Pons (tissue), 1 donor: ENCODE measurements at places on chromosomes 2 and 18.

DNA sequence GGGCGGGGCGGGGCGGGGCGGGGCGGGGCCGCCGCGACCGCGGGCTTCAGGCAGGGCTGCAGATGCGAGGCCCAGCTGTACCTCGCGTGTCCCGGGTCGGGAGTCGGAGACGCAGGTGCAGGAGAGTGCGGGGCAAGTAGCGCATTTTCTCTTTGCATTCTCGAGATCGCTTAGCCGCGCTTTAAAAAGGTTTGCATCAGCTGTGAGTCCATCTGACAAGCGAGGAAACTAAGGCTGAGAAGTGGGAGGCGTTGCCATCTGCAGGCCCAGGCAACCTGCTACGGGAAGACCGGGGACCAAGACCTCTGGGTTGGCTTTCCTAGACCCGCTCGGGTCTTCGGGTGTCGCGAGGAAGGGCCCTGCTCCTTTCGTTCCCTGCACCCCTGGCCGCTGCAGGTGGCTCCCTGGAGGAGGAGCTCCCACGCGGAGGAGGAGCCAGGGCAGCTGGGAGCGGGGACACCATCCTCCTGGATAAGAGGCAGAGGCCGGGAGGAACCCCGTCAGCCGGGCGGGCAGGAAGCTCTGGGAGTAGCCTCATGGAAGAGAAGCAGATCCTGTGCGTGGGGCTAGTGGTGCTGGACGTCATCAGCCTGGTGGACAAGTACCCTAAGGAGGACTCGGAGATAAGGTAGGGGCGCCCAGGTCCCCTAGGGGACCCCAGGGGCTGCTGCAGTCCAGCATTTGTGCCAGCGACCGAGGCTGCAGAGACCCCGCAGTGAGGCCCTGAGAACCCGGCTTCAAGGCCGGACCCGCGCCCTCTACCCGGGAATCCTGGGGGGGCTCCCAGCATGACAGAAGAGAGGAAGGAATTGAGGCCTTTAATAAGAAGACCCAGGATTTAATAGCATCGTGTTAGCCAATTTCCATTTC, at the start of gene KHK:
KHK (plus strand) TSS at position 49 of the 870 bp plus-strand sequence; CDS start at position 537, 488 bp downstream.
- no peak for DNase-seq

DNA sequence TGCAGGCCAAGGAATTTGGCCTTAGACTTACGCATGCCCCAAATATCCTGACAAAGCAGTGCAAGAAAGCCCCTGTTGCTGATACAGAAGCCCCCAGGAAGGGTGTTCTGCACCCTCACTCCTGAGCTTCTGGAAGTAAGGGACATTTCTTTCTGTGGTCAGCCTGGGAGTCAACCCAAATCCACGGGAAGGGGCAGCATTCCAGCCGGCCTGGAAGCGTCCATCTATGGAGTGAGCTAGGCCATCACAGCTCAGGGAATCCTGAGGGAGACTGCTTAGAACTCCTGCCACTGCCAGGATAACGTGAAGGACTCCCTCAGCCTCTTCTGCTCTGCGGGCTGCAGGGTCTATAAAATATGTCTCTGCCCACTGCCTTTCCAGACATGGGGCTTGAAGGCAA, 173.9 kb downstream of the ANAPC1 start:
- DNase-seq = no peak

DNA sequence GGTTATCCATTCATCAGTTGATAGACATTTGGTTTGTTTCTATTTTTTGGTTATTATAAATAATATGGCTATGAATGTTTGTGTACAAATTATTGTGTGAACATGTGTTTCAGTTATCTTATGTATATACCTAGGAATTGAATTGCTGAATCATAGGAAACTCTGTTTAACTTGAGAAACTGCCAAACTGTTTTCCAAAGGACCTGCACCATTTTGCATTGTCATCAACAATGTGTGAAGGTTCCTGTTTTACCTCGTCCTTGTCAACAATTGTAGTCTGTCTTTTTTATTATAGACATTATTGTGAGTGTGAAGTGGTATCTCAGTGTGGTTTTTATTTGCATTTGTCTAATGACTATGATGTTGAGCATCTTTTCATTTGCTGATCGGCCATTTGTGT, 17.1 kb downstream of the PDK1 start:
- no peak for DNase-seq

- DNase-seq = no peak
These were observed 89.7 kb downstream of the KCTD1 start for GRCh38 chr18:26458526-26459232.

- peak; percentile 39 for DNase-seq
These were observed 110.0 kb upstream of the EPAS1 start for GRCh38 chr2:46187112-46187618.

DNA sequence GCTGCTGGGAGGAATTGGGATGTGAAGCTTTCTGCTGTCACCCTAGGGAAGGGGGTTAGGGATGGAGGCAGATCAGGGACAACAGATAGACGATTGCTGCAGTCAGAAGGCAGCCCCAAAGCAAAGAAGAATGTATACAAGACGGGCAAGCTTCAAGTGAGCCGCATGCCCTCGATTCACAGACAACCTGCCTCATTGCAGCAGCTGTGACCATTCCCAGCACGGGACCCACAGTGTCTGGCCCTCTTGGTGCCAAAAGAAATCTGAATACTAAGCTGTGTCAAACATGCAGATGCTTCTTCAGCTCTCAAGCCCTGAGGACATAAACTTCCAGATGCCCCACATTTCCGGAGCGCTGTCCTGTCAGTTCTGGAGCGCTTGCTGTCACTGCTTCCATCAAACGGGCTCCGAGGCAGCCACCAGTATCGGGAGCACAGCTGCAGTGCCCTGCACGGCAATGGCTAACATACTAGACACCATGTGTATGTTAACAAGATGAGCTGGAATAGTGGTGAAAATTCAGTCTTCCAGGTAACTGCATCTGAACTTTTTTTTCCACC, 33.8 kb downstream of the PRELID3A start:
- DNase-seq = no peak

DNA sequence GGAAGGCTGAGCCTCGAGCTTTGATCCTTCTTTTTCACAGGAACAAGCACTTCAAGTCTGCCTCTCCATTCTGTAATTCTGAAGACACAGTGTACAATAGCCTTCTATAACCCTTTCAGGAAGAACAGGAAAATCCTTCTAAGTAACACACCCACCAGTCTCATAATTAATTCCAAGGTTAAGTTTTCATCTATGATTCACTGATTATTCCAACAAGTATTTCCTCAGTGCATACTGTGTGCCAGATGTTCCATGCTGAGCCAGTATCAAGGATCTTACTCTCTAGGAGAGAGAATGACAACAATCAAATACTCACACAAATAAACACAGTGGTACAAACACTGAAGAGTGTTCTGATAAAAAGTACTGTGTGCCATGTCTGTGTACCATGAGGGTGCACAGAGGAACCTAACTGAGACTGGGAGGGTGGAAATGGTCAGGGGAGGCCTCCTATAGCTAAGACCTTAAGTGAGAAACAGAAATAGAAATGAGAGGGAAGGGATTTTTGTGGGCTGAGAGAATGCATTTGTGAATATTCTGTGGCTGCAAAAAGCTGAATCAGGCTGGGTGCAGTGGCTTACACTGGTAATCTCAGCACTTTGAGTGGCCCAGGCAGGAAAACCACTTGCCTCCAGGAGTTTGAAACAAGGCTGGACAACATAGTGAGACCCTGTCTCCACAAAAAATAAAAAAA, 7.3 kb upstream of the MTLN start:
- no peak for DNase-seq

DNA sequence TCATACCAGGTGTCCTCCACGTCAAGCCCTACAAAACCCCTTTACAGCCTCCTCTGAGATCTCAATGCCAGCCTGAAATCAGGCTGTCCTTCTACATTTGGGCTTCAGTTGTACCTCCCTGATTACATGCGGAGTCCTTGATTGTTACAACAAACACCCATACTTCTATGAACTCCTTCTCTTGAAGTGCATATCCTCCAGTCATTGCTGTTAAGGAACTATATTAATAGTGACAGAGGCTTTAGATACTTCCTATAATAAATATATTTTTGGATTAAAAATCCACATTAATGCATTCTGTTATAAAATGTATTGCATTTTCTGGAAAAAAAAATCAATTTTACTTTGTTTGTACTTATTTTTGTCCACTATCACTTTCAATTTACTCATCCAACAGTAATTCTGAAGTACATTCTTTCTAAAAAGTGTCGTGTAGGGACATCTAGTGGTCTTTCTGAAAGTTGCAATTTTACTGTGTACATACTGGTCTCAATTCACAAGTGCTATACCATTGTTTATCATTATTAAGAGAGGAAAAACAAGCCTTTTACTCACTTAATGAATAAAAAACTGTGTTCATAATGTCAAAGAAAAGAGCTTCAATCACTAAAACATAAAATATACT, 316.4 kb downstream of the DSEL start:
- DNase-seq = peak; percentile 86

GRCh38 chr2:159004849-159005248, 36.4 kb downstream of the TANC1 start:
- DNase-seq = no peak

DNA sequence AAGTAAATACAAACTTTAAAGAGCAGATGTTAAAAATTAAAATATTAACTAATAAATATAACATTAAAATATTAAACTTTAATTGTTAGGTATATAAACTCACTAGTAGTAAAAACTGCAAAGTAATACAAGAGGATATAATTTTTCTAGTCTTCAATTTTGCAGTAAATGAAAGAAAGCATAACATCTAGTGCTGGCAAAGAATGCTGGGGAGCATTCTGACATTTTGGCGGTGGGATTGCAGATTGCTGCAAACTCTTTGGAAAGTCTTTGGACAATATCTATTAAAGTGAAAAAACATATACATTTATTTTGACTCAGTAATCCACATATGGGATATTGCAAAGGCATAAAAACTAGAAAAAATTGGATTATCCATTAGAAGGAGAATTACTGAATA, 175.0 kb downstream of the GCA start:
- DNase-seq = no peak

GRCh38 chr18:47422524-47422923, 171.1 kb upstream of the SKOR2 start:
- no peak for DNase-seq

- DNase-seq = no peak
These were observed 6.3 kb upstream of the CYP26B1 start for GRCh38 chr2:72153924-72154323.

DNA sequence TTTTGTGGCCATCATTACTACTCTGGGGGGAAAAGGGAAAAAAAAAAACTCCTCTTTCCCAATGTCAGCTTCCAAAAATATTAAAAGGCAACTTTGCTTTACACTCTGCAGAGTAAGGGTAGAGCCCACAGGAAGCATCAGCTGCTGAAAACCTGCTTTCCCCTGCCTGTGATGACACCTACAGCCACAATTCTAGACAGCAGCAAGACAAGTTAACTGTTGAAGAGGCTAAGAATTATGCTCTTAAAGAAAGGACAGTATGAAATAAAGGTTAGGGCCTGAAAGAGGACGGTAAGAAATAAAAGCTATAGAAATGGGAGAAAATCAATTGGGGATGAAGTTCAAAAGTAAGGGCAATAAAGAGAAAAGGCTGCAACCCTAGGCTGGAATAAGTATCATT, 3.0 kb downstream of the PDE11A start:
- DNase-seq = no peak

DNA sequence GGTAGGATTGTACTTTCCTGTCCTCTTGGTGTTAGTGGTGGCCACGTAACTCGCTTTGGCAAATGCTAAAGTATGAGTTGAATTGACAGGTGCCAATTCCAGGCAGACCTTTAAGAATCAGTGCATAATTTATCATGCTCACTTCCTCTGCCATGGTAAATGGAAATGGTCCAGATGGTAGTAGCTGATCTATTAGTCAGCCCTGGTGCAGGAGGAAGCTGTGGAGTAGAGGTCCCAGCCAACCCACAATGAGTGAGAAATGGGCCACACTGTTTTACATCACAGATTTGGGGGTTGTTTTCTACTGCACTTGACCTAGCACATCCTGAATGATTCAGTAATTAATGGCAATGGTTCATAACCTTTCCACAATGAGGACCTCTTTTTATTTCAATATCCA, 104.4 kb downstream of the RGPD3 start:
- no peak for DNase-seq

- DNase-seq = no peak
These were observed 94.0 kb downstream of the AQP4 start for GRCh38 chr18:26771524-26771923.

- DNase-seq = no peak
These were observed 13.7 kb upstream of the NEU4 start for GRCh38 chr2:241795021-241795999.

DNA sequence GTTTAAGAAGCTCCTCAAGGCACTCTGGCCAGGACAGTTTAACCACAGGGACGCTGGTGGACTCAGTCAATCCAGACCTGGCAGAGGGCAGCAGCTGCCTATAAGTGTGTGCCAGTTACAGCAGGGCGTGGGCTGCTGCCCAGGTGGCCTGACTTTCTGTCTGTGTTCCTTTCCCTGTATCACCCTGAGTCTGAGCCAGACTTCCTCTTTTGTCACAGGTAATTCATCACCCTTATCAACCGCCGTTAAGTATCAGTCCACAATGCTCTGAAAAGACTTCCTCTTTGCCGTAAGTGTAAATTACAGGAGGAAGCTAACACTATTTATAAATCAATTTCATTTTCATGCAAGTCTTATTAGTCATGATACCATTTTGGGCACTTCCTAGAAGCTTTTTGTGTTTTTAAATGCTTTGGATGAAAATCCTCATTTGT, 7.0 kb downstream of the LPIN1 start:
- DNase-seq = peak; percentile 28

DNA sequence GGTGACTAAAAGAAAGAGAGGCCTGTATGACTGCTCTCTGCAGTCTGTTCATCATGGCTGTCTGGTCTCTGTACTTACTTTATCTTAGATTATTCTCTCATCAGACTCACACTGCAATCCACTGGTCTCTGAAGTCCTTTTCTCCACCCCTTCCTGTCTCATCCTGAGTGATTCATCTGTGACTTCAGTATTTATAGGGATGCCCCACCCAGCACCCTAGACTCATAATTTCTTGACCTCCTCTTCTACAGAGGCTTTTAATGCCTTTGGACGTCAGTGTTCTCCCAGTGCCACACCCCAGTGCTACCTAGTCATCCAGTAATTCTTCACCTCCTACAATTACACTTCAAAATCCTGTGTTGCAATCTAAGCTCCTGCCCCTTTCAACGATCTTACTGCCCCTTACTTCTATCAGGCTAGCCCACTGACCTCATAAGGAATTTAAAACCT, 14.9 kb upstream of the ITPRID2 start:
- no peak for DNase-seq

DNA sequence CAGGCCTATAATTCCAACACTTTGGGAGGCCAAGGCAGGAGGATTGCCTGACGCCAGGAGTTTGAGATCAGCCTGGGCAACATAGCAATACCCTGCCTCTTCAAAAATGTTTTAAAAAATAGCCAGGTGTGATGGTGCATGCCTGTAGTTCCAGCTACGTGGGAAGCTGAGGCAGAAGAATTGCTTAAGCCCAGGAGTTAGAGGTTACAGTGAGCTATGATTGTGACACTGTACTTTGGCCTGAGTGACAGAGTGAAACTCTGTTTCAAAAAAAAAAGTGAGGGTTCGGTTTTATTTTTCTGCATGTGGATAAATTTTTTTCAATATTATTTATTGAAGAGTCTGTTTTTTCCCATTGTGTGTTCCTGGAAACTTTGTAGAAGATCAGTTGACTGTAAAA, 208.1 kb downstream of the SLC4A3 start:
- no peak for DNase-seq

- no peak for DNase-seq
These were observed 17.2 kb upstream of the SDC1 start for GRCh38 chr2:20241973-20242726.
